ENCODE measurements at places on chromosomes 2 and 18.

GRCh38 chr2:42585779-42586178 lies 17.3 kb downstream of the MTA3 start:
- no peak for DNase-seq

- DNase-seq = no peak
Measured at GRCh38 chr2:21412944-21413443, 289.2 kb downstream of the TDRD15 start.

DNA sequence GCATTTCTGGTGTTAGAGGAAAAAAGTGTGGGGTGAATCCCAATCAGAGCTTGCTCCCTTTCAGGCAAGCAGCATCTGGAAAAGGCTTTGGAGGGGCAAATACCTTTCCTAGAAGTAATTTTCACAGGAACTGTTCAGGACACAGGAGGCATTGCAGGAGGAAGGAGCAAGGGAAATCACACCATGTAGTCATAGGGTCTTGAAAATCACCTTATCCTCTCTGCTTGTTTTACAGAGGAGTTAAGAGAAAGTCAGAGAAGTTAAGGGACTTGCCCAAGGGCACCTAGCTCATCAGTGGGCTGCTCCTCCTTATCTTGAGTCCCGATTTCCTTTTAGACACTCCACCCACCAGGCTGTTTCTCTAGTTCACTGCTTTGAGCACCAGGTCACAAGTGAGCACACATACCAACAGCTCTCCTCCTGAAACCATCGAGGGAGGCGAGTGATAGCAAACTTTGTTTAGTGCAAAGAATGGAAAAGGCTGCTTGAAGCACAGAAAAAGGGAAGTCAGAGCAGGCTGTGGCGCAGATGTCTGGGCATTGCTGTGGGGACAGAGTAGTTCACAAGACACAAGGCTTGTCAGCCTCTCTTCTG lies 89.2 kb upstream of the CXCR4 start:
- no peak for DNase-seq

- DNase-seq = no peak
Measured at GRCh38 chr2:162148956-162149355, 3.1 kb downstream of the GCG start.

DNA sequence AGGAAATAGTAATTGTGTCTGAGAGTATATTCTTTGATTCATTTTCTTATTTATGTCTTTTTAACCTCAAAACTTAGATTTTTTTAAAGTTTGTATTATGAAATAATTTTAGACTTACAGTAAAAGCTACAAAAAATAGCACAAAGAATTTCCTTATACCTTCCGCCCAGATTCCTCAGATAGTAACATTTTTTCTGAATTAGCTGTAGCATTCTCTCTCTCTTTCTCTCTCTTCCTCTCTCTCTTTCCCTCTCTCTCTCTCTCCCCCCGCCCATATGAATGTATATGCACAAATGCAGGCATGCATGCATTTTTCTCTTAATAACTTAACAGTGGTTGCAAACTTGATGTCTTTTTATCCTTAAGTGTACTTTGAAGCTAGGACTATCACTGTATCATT lies 361.1 kb upstream of the NRP2 start:
- DNase-seq = no peak

- no peak for DNase-seq
Measured at GRCh38 chr2:171531291-171531690, 9.0 kb downstream of the CYBRD1 start.

DNA sequence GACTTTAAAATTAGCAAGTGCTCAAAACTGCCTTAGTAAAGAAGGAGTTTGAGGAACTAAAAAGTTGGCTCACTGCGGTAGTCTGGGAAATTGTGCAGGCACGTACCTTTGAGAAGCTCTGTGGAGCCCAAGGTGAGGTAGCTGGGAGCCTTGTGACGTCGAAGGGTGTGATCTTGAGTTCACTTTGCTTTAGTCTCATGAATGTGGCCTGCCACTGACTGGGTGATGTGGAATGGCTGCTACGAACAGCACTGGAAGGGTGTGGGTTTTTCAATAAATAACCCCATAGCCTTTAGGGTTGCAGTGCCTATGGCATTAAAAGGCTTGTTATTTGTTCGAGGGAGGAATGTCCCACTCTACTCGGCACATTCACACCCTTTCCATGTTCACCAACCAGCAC lies 312.3 kb downstream of the PRKCE start:
- DNase-seq = no peak

DNA sequence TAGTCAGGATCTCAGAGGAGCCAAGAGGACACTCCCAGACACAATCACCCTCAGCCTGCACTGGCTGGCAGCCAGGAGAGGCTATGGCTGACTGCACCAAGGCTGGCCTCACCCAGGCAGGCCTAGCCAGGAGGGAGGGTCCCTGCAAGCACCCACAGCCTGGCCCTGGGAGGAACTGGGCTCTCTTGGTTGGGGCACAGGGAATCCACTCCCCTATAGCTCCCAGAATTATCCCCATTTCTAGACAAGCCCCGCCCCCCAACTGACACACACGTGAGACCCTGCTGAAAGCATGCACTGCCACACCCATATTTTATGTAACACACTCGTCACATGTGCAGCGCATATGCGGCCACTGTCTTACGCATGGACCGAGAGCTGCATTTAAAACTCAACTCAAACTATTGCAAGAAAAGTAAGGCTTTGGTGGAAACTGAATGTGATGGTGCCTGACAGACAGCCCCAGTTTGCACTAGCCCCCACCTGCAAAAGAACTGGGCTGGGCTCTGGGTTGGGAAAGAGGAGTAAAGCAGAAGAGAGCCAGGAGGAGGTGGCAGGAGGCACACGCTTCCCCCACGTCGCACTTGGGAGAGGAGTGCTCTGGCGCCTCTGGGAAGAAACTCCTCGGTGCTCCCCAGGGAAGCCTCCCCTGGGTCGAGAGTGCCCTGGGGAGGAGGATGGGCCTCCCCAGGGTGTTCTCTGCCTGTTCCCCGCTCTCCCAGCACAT lies 28.9 kb upstream of the ARHGEF4 start:
- DNase-seq = no peak

DNA sequence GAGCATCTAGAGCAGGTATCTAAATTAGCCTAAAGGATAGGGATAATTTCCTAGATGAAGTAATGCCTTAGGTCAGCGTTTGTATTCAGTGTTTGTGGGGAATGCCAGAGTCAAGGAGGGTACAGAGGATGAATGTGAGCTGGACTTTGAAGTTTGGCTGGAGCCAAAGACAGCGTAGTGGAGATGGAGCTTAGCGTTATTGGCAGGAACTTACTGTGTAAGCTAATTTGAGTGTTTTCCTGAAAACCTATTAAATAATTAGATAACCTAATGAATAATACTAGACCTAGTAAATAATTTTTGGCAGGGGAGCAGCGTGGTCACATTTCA lies 4.2 kb downstream of the RNF138 start:
- no peak for DNase-seq

DNA sequence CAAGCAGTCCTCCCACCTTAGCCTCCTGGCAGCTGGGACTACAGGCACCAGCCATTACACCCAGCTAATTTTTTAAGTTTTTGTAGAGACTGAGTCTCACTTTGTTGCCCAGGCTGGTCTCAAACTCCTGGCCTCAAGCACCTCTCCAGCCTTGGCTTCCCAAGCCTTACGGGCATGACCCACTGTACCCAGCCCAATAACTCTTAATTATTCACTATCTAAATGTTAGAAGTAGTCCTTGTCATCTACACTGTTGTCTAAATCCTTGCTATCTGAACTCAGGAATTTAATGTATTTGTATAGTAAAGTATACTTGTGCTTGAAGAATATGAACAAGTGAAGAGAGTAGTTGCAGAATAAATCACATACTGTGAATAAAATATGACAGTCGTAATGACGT lies 37.9 kb upstream of the NBEAL1 start:
- DNase-seq = no peak

DNA sequence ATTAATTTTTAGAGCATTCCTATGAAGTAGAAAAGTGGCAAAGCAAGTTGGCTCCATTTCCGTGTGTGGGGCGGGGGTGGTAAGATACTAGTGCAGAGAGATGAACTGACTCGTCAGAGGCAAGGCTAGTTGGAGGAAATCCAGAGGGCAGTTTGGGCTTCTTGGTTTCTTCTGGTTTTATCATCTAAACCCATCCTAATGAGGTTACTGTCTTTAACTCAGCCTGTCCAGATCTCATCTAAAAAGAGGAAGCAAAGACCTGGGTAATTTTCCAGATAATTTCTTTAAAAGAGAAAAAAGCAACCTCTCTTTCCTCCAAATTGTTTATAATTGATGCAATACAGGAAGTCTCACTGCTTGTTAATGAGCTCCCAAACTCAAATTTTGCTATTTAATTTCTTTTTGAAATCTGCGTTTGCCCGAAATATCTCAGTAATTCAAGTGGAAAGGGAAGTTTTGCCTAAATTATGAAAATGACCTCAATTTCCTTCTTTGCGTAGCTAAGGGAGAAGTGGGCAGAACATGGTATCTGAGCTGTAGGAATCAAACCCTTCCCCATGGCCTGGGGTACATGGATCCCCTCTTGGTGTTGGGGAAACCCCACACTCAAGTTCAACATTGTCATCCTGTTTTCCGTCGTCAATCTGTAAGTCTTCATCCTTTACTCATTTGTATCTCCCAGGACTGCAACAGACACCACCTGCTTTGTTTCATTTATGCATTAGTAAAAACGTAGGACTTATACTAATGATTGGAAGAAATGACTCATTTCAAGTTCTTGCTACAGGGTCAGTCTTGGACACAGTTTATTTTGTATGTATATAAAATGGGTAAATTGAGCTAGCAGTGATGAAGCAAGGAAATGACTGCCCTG lies 89.1 kb upstream of the KLF7 start:
- DNase-seq = no peak

- DNase-seq = no peak
Measured at GRCh38 chr2:25402477-25402876, 60.8 kb upstream of the DNMT3A start.

DNA sequence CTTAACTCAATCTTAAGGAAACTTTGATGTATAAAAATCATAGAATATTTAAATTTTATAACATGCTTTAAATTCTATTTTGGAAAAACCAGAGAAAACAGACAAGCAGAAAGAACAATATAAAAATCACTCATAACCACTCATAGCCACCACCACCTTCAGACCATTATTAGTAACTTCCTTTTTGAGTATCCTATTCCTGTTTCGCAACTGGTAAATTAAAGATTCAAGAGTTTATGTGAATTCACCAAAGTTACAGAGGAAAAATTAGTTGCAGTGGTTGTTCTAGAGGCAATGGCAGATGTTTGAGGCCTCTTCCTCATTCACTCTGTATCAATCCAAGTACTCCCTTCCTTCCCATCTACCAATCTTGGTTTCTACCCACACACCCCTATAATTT lies 49.3 kb upstream of the PROKR1 start:
- no peak for DNase-seq

DNA sequence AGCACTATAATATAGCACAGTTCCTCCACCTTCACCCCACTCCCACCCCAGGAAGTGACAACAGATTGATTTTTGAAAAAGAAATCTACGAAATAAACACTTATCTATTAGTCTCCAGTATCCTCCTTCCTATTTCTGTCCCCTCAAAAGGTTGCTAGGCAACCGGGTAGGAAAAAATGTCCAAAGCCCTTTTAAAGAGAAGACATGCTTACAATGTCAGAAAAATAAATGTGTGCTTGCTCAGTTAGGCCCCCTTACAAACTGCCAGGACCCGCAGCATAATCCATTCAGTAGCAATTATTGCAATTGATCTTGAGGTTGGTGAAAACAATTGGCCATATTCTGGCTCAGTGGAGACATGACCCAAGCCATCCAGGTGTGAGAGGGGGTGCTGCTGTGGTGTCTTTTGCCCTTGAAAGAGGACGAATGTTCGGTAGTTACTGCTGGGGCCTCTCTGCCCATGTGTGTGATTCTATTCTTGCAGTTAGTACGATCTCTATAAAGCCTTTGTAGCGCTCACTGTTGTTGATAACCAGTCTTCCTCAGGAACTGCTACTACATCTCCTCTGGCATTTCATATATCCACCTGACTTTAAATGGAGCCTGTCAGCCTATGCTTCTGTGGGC lies 144.3 kb downstream of the MYO3B start:
- DNase-seq = no peak

DNA sequence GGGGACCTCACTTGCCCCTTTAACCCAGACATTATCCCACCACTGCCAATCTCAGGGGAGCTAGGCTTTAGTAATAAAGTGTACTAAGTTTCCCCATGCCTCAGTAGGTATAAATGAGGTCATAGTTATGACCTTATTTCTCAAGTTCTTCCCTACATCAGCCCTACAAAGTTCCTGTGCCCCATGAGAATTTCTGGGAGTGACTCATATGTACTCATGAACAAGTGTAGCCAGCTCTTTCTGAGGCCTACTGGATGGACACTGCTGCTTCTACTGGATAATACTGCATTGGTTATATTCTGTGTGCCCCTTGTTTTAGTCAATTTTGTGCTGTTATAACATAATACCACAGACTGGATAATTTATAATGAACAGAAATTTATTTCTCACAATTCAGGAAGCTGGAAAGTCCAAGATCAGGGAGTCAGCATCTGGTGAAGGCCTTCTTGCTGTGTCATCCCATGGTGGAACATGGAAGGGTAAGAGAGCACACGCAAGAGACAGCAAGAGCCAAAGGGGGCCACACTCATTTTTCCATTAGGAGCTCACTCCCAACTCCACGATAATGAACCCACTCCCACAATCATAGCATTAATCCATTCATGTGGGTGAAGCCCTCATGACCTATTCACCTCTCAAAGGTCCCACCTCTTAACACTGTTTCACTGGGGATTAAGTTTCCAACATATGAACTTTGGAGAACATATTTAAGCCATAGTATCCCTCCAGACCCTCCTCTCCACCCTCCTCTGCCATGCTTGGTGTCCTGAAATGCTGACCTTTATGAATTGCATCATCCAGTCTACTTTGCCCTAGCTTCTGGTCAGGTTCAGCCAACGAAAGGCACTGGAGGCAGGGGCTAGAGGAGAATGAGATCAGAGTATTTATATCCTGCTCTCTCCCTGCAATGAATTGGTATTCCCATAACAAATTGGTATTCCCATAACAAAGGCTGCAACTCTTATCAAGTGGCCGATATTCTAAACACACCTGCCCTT lies 25.4 kb upstream of the ST3GAL5 start:
- DNase-seq = no peak

DNA sequence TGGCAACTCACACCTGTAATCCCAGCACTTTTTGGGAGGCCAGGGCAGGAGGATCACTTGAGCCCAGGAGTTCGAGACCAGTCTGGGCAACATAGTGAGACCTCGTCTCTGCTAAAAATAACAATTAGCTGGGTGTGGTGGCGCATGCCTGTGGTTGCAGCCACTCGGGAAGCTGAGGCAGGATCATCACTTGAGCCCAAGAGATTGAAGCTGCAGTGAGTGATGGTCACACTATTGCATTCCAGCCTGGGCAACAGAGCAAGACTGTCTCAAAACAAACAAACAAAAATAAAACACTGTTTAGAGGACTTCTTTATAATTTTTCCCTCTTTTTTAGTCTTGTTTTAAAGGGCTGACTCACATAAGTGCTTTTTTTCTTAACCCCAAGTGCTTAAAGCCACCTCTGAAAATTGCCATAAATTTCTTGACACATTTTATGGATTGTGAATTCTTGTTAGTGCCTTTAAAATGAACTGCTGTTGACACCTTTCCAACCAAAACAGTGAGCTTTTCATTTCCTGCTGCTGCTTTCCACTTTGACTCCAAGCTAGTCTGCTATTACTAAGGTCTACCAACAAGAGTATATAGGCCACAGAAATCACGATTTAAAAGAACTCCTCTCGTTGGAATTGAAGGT lies 41.7 kb downstream of the CYP20A1 start:
- no peak for DNase-seq

Data from stimulated activated CD8-positive, alpha-beta memory T cell treated with anti-CD3 and anti-CD28 coated beads, Interleukin-4, amount 100 ng/mL, for 4 hours (primary cell).